ENCODE measurements at places on chromosomes 16 and 17.

DNA sequence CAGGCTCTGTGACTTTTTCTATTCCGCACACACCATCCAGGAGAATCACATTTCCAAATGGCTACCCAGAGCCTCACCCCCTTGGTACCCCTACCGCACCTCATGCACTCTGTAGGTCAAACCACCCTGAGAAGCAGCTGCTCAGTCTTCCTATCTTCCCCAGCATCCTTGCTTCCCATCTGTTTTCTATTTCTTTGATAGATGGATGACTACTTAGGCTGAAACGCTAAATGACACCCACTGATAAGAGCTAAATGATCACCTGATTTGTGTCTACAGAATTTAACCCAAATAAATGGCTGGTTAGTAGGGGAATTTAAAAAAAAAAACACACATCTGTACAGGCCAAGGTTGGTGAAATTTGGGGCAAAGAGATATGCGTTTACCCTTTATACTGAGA lies 17.6 kb upstream of the COX10 start:
- no peak for DNase-seq

DNA sequence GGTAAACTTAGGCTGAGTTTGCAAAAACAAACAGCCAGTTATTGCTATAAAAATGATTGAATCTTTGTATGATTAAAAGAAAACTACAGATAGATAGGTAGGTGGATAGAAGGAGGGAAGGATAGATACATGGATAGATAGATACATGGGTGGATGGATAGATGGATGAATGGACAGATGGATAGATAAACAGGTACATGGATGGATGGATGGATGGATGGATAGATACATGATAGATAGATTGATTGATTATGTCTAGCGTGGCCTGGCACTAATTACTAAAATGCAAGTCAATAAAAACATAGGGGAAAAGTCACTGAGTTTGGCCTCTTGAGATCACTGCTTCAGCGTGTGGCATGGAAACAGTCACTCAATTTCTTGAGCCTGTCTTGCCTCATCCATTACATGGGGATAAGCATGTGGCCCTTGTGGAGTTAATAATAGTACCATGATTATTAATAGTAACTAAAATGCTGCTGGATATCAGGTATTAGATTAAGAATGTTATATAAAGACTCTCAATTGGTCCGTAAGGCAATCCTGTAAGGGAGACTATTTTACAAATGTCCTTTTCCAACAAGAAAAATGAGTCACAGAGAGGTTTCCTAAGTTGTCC lies 184.9 kb downstream of the HS3ST3A1 start:
- no peak for DNase-seq

DNA sequence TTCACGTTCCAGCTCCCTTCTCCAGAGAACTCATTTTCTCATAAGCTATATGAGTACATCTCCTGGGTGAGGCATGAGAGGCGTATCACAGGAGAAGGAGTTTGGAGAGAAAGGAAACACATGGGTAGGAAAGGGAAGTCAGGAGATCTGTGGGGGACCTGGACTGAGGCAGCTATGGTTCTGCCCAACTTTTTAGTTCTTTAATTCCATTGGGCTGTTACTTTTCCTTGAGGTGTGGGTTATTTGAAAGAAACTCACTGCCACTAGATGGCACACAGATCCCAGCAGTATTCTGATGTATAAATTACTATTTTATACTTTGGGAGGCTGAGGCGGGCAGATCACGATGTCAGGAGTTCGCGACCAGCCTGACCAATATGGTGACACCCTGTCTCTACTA lies 63.6 kb downstream of the NUP93 start:
- no peak for DNase-seq

GRCh38 chr16:66475232-66475631 lies 48.1 kb downstream of the BEAN1 start:
- DNase-seq, result no peak

DNA sequence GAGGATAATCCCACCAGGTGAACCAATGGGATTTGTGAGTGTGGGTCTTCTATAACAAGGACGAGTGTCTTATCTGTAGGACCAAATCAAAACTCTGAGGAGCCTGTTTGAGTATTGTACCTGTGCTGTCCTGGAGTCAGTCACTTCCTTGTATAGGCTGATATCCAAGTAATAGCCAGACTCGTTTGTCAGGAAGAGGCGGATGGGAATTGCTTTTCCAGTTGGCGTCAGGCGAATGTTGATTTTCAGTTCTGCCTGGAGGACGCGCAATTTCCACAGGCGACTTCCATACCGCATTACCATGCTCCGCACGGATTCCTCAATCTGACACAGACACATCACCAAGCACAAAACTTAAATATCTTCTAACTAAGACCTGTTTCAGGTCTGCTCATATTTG lies 187.6 kb upstream of the C17orf78 start:
- DNase-seq, result no peak

DNA sequence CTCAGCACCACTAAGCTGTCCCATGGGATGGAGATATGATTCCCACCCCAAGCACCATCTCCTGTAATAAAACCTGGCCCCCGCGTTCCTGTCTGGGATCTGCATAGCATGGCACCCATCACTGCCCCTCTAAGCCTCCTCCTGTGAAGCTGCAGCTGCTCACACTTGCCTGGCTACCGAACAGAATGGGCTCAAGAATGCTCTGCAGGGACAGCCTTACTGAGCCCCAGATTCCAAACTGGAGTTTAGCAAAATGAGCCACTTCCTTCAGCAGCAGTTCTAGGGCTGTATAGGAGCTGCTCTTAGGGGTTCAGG lies 256.1 kb downstream of the CPPED1 start:
- no peak for DNase-seq

- DNase-seq, result no peak
These were observed 9.8 kb downstream of the SLC12A3 start for GRCh38 chr16:56874800-56875199.

- DNase-seq, result no peak
These were observed 247.1 kb upstream of the MON1B start for GRCh38 chr16:76943921-76944320.

DNA sequence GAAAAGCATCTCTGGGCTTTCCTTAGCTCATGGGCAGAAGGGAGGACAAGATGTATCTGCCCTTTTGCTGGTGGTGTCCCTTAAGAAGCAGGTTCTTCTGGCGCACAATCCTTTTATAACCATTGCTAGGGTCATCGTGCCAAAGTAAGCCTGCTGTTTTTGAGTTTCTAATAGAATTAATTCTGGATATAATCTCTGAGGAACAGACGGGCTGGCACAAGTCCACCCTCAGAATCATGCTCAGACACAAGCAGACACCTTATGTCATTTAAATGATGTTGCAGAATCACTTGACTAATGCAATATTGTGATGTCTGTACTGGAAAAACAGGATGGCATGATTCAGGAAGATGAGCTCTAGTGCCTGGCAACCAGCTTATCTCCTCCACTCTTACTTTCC lies 18.8 kb upstream of the MMD start:
- no peak for DNase-seq

- DNase-seq, result no peak
These were observed 77.2 kb downstream of the AATF start for GRCh38 chr17:37025847-37026530.

DNA sequence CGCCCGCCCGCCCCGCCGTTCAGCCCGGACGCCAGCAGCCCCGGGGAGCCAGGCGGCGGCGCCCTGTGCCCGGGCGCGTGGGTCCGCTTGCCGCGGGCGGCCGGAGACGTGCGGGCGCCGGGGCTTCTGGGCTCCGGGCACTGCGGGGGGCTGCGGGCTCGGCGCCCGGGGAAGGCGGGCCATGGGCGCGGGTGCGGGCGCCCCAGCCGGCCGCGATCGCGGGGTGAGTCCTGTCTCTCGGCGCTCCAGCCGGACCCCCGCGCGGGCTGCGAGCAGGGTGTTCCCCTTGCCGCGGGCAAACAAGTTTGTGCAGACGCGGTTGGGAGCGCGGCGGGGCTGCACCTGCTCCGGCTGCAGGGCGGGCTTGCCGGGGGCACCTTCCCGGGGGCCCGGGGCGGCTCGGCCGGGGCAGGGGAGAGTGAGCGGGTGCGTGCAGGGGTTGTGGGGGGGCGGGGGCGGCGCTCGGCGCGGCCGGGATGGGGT lies 292 bp downstream of the WSCD1 start:
- no peak for DNase-seq

DNA sequence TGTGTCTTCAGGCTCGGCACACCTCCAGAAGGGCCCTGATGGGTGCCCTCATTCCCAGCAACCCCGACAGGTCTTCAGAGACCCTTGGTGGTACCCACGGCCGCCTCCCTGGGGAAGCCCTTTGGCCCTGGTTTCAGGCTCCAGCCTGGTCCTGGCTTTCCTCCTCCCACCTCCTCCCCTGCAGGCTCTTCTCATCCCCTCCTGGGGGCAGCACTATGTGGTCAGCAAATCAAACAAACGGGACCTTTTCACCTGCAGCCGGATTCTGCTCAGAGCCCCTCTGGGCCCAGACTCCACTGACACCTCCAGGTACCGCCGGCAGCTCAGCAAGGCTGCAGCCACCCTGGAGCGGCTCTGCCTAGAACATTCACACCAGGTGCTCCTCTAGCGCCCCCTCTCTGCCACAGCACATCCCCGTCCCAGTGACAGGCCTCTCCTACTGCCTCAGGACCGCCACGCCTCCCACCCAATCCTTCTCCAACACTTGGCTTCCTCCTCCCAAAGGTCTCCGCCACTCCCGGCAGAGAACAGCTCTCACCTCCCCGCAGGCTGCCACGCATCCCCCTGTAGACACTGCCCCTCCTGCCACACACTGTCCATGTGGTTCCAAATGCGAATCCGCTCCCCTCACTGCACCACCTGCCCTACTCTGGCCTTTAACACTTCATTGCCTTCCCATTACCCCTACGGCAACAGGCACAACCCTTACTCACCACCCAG lies 12.0 kb downstream of the CORO7 start:
- no peak for DNase-seq

DNA sequence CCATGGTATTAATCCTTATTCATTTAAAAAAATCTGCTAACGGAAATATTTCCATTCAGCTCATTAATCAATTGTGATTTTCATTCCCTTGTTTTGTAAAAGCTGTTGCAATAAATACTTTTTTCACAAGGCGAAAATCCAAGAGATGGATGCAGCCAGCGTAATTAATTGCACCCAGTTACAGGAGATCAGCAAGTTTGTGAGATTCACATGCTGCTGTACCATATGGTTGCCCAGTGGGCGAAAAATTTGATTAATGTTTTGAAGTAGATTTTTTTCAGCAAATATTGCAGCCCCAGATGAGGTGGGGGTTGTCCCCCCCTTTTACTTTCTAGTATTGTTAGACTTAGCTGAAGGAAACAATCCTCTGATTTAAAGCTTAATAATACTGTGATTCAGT lies 186.6 kb downstream of the WWOX start:
- DNase-seq, result no peak

- no peak for DNase-seq
These were observed 17.5 kb upstream of the WFIKKN2 start for GRCh38 chr17:50817838-50818237.

GRCh38 chr16:559411-560203 lies 587 bp upstream of the PRR35 start:
- no peak for DNase-seq

GRCh38 chr16:69619514-69619913 lies 53.7 kb downstream of the NFAT5 start:
- peak; percentile 24 for DNase-seq

GRCh38 chr17:79625706-79626105 lies 14.9 kb upstream of the RBFOX3 start:
- DNase-seq, result no peak

- DNase-seq, result no peak
These were observed 24.9 kb downstream of the USP31 start for GRCh38 chr16:23124315-23124714.

DNA sequence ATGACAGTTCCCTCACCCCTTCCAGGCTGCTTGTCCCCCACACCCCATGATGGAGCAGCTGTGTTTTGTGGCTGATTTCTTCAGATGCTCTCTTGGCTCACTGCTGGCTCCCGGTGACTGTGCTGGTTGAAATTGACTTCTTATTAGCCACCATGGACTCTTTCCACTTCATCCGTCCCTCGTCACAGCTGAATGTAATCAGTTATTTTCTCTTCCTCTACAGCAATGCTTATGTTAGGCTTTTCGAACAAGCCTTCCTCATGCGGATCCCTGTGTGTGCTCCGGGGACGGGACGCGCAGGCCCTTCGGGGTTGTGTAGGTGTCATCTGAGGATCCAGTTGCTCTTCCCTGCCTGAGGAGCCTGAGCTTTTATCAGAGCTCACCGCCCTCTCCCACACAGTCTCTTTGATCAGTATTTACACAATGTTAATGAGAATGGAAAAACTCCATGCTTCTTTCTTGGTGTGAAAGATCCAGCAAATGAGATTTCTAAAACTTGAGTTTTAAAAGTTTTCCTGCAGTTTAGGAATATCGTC lies 87.5 kb downstream of the RPTOR start:
- no peak for DNase-seq

- no peak for DNase-seq
These were observed 83.1 kb downstream of the MYO1D start for GRCh38 chr17:32793841-32794240.

GRCh38 chr16:48911700-48912099 lies 301.7 kb upstream of the N4BP1 start:
- no peak for DNase-seq

DNA sequence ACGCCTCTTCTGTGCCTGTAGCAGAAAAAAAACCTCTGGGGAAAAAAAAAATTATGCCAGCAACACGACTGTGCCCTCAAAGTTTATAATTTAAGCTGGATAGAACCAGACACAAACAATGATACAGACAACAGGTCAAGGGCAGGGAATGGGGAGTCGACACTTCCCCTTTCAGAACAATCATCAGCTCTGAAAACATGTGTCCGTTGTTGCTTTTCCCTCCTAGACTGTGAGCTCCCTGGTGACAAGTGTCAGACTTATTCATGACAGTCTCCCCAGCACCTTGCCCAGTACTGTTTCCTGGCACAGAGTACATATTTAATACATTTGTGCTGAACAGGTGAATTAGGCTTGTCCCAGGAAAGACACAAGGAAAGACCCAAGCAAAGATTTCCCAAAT lies 178.3 kb downstream of the SOX9 start:
- DNase-seq, result no peak

- DNase-seq, result no peak
These were observed 27.5 kb downstream of the MPP2 start for GRCh38 chr17:43879723-43880419.

DNA sequence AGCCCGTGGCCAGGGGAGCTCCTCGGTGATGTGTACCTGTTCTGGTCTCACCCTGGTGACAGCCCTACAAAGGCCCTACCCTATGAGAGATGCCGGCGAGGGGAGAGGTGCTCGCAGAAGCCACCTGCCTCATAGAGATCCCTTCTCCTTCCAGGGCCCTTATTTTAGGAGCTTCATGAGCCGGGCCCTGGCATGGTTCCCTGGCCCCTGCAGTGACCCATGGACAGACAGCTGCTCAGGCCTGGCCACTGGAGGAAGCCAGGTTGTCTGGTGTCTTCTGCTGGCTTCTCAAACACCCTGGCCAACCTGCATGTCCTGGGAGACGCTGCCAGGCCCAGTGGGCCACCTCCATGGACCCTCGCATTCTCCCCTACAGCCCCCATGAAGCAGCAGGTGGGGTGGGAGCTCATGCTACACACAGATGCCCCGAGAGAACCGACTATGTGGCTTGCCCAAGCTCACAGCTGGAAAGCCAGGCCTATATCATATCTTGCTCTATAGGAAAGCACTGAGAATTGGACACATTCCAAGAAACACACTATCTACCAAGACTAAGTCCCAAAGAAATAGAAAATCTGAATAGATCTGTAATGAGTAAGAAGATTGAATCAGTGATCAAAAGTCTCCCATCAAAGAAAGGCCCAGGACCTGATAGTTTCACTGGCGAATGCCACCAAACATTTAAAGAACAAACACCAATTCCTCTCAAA lies 7.2 kb upstream of the AATK start:
- no peak for DNase-seq

- DNase-seq, result no peak
These were observed 25.6 kb upstream of the CDRT4 start for GRCh38 chr17:15492791-15493692.

- DNase-seq, result no peak
These were observed 590.6 kb downstream of the MAF start for GRCh38 chr16:79009896-79010295.

All from hematopoietic multipotent progenitor cell (in vitro differentiated cells).